8988T (cell line): ENCODE measurements at places on chromosomes 7 and 10.
A peak's percentile ranks its signal among the peaks of the same experiment; 100 is the strongest.

DNA sequence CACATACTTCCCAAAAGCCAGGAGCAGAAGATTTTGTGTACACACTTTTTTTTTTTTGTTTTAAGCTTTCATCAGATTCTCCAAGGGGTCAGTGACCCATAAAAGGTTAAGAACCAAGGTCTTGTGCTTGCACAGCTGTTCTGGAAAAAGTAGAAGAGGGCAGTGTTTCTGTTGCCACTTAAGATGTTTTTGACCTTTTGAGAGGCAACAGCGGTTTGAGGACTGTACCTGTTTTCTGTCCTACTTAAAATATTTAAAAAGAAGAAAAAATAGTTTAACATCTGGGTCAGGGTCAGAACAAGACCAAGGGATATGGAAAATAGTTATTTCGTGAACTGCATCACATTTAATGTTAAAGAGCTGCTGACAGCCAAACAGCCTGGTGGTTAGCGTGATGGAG is 32.9 kb downstream of the AUTS2 start:
- no peak for DNase-seq

- DNase-seq, result no peak
Observed at GRCh38 chr7:88357781-88358525, 51.3 kb upstream of the STEAP4 start.

DNA sequence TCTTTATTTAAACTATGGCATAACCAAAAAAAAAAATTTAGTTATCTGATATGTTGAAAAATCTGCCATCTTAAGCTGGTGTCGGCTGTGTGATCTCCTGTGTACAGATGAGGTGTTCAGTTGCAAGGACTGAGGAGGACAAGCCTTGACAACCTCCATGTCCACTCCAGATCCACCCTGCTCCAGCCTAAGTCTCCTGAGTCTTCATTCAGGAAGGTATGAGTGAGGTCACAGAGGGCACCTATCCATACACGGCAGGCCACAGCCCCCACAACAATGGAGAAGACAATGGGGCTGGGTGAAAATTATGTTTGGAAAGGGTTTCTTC is 16.1 kb downstream of the TARP start:
- DNase-seq, result no peak

- DNase-seq, result no peak
Observed at GRCh38 chr7:110253093-110253492, 837.8 kb upstream of the LRRN3 start.

- no peak for DNase-seq
Observed at GRCh38 chr10:91000470-91000869, 79.6 kb upstream of the ANKRD1 start.

GRCh38 chr7:36275735-36276284 is 113.9 kb upstream of the ANLN start:
- no peak for DNase-seq

- no peak for DNase-seq
Observed at GRCh38 chr10:50453940-50454339, 169.8 kb downstream of the SGMS1 start.

GRCh38 chr7:69172357-69173077 is 425.8 kb upstream of the AUTS2 start:
- no peak for DNase-seq

DNA sequence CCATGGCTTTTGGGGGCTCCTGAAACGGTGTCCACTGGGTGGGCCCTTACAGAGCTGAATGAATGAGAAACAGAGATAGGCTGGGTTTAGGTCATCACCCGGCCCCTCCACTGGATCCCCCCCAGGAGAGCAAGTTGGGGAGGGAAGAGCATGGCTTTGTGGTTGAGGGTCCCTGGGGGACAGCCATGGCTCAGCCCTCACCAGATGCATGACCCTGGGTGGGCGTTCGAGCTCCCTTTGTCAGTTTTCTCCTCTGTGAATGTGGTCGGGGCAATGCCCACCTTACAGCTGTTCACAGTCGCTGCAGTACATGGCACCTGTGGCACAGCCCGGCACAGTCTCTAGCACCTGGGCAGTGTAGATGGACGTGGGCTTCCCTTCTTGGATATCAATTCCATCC is 40.6 kb upstream of the CXCL12 start:
- no peak for DNase-seq

- DNase-seq, result no peak
Observed at GRCh38 chr7:112511451-112512202, 30.8 kb downstream of the LSMEM1 start.

- DNase-seq, result no peak
Observed at GRCh38 chr10:121732172-121732571, 133.9 kb upstream of the FGFR2 start.

DNA sequence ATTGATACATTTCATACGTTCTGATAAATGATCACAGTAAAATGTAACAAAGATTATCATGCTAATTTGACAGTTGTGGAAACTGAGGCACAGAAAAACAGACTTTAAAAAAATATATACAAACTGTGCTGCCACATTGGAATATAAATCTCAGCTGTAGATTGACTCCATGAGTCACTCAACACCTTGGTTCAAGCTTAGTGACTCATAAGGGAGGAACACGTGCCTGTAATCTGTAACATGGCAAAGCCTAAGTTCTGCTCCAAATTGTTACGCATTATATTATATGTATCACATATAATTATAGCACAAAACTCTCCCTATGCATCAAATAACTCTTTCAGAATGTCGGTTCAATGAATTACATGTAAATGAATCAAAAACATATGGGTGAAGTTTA is 1047.5 kb downstream of the GATA3 start:
- DNase-seq, result no peak

- no peak for DNase-seq
Observed at GRCh38 chr7:47799524-47799923, 148.7 kb downstream of the PKD1L1 start.

DNA sequence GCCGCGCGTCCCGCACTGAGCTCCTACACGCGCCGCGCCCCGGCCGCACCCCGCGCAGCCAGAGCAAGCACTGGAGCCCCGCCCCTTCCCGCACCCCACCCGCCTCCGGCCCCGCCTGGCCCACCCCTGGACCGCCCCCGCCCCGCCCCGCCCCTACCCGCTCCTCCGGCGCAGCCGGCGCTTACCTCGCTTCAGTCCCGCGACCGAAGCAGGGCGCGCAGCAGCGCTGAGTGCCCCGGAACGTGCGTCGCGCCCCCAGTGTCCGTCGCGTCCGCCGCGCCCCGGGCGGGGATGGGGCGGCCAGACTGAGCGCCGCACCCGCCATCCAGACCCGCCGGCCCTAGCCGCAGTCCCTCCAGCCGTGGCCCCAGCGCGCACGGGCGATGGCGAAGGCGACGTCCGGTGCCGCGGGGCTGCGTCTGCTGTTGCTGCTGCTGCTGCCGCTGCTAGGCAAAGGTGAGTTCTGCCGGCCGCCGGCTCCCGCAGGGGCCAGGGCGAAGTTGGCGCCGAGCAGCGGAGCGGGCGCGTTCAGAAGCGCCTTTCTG is at the start of gene RET:
Gene RET, plus strand, starts transcription at position 194 of the 545 bp plus-strand sequence. Its CDS starts 190 bp downstream, at position 384.
- DNase-seq, result peak; percentile 70

DNA sequence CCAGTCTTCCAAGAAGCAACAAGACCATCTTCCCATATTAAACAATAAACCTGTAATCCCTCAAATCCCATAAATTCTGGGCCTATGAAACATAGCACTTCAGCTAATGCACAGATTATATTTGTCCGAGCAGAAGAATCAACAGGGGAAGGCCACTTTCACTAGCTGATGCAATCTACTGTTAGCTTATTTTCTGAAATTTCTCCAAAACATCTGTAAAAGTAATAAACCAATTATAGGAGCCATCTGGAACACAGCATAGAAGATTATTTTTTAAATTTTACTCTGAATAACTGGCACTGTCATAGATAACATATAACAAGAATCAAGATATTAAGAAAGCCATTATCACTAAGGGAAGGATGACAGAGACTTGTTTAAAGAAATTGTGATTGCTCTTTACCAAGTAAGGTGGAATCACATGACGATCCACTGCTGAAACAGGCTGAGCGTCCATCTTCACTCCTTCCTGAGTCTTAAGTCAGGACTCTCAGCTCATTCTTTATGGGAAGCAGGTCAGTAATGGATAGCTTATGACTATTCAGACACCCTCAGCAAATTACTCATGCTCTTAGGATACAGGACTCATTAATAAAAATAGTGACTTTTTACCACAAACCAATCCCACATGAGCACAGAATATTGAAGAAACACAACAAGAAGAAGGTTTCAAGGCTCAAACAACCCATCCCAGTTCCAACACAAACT is 719.5 kb downstream of the XPNPEP1 start:
- no peak for DNase-seq

- no peak for DNase-seq
Observed at GRCh38 chr7:129845972-129846327, 106.8 kb downstream of the UBE2H start.

- DNase-seq, result no peak
Observed at GRCh38 chr10:21230219-21230618, 295.3 kb downstream of the SKIDA1 start.

- no peak for DNase-seq
Observed at GRCh38 chr7:137986252-137987017, 15.5 kb downstream of the CREB3L2 start.

DNA sequence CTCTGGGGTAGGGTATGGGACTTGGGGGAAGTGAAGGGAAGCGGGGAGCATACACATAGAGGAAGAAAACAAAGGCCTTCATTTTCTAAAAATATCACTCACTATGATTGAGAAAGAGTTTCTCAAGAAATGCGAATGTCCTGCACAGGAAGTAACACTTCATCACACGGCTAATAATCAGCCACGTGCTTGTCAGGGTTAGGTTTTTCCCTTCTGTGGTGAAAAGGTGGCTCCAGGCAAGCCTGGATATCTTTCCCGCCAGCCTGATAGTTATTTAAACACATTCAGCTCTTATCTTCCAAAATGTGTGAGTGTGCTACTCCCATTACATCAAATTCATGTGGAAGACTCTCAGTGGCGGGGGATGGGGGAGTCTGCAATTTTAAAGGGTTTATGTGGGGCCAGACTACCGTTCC is 166.4 kb upstream of the ADO start:
- no peak for DNase-seq

- no peak for DNase-seq
Observed at GRCh38 chr10:122859527-122859926, 13.9 kb upstream of the CUZD1 start.

GRCh38 chr10:43401627-43402026 is 7.4 kb downstream of the HNRNPF start:
- no peak for DNase-seq

DNA sequence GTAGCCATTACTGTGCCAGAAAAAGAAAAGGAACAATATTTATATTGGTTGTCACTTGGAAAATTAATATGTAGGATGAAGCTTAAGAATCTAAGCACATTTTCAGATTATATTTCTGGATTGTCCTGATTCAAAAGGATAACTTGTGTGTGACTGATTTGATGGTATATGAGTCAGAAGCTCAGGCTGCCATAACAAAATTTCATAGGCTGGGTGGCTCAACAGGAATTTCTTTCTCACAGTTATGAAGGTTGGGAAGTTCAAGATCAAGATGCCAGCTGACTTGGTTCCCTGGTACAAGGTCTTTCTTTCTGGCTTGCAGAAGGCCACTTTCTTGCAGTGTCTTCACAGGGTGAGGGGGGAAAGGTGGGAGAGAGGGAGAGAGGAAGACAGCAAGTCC is 108.5 kb downstream of the ST7 start:
- DNase-seq, result no peak

GRCh38 chr10:17049195-17049594 is 80.4 kb downstream of the CUBN start:
- DNase-seq, result no peak

DNA sequence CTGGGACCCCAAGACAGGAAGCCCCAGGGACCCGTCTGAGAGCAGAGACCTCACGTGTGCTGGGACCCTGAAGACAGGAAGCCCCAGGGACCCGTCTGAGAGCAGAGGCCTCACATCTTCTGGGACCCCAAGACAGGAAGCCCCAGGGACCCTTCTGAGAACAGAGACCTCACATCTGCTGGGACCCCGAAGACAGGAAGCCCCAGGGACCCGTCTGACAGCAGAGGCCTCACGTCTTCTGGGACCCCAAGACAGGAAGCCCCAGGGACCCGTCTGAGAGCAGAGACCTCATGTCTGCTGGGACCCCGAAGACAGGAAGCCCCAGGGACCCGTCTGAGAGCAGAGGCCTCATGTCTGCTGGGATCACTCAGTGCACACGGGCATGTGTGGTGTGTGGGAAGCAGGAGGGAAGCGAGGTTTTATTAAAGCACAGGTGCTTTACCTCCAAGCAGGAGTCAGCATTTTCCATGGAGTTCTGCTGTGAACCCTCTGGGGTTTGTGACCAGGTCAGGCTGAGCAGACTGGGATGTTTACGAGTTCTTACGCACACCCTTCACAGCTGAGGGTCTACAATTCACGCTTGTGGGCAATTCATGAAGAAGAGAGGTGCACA is 590.6 kb downstream of the DNAJB6 start:
- DNase-seq, result no peak

DNA sequence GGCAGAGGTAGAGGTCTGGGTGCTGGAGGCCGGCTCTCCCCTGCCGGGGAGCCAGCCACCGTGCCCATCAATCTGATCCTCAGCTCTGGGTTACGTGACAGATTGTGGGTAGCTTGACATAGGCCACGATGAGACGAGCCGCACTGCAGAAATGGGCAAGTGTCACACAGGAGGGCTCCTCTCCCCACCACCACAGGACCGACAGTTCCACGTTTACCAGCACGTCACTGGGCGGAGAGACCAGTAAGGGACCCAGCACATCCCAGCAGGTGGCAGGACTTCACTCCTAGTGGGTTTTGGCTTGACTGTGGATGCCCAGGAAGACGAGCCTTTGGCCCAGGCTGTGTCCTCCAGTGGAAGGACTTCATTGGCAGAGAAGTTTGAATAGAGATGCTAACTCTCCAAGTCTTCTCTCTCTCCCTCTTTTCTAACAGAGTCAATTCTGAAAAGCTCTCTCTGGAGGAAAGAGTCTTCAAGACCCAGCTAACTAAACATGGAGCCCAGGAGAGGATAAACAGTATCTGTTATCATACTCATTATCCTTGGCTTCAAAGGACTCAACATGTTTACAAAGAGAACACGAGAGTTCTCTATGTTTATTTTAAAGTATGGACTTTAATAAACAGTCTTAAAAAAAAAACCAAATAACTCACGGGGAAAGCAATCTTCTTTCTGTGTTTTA is 129.3 kb upstream of the JCAD start:
- DNase-seq, result no peak

GRCh38 chr7:116621649-116622048 is 50.3 kb upstream of the MET start:
- no peak for DNase-seq

DNA sequence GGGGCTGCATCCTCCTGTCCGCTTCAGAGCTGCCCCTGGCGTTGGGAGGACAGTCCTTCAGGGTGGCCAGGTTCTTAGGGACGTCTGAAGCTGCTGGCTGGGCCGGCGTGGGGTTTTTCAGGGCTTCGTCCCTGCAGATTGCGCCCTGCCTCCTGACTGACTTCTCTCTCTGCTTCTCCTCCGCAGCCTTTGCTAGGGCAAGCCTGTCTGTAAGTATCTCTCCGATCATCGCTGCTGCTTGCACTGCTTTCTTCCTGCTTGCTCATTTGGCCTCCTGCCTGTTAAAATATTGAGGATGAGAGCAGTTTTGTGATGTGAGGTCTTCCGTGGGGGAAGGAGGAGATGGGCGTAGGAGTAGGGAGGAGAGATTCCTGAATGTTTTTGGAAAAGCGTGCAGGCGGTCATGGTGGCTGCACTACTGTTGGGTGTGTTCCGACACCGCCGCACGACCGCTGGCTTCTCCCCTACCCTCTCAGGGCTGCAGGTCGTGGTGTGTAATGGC is 25.3 kb downstream of the PFKFB3 start:
- no peak for DNase-seq

- DNase-seq, result peak; percentile 47
Observed at GRCh38 chr10:31620226-31621151, 301.5 kb downstream of the ZEB1 start.

GRCh38 chr7:106999023-106999422 is 45.5 kb upstream of the PRKAR2B start:
- DNase-seq, result no peak

- DNase-seq, result no peak
Observed at GRCh38 chr7:85102813-85103350, 84.0 kb downstream of the SEMA3D start.
